NCI-H2171 (cell line): ENCODE measurements at places on chromosomes 6 and 20.

GRCh38 chr20:41072190-41072863 is 43.7 kb downstream of the TOP1 start:
- DNase-seq, result no peak

DNA sequence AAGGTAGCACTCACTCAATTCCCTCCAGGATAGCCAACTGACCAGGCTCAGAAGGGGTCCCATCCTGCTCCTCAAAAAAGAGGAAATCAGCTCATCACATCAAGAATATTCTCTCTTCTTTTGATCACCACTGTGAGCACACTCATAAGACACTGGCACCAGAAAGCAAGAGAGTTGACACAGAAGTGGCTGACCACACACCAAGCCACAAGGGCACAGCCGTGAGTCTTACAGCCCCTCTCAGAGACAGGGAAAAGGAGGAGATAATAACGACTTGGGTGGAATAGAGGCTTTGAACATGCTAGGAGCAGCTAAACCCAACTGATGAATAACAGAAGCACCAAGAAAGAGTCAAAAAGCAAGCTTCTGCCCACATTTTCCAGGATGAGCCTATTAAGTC is 249.1 kb upstream of the PREP start:
- DNase-seq, result no peak

GRCh38 chr6:25017932-25018567 is 82.3 kb upstream of the RIPOR2 start:
- no peak for DNase-seq

- DNase-seq, result no peak
These were observed 36.1 kb downstream of the NCR2 start for GRCh38 chr6:41371461-41371991.

DNA sequence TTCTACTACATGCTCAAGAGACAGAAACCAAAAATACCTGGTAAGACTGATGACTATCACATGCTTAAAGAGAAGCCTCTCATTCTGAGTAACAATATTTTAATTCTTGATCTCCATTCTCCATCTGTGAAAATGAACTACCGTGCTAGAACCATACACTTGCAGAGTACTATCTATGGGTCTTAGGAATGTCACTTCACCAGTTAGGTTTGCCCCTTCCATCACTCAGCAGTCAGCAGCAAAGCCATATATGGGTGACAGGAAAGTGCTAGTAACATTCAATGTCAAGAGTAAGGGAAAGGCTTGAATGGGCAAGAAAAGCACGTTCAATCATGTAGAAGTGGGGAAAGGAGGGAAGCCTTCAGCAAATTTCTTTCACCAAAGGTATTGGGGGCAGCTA is 2.3 kb downstream of the DNAAF9 start:
- no peak for DNase-seq

DNA sequence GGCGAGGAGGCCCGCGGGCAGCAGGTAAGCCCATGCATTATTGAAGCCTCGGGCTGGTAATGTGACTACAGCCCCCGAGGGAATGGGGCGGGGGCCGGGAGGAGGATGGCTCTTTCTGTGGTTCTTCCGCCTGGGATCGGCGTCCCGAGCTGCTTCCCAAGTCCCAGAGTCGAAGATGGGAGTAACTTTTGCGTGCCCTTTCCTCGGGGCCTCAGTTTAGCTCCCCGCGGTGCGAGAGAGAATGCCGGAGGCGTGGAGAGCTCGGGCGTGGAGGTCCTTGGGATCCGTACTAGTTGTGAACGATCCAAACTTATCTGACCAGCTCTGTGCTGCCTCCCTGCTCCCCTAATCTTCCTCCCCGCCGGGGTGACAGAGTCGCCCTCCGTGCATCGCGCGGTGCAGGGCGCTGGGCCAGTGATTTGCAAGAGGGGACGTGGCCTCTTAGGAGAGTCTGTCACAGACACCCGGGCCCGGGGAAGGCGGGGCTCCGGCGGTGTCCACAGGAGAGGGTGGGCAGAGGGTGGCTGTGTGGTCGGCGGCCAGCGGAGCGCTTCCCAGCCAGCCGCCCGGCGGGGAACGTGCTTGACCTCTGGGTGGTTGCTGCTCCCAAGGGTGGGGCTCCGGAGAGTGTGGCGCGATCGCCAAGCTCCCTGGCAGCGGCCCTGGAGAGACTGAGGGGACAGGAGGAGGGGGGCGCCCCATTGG is 815 bp downstream of the UTRN start:
- no peak for DNase-seq

DNA sequence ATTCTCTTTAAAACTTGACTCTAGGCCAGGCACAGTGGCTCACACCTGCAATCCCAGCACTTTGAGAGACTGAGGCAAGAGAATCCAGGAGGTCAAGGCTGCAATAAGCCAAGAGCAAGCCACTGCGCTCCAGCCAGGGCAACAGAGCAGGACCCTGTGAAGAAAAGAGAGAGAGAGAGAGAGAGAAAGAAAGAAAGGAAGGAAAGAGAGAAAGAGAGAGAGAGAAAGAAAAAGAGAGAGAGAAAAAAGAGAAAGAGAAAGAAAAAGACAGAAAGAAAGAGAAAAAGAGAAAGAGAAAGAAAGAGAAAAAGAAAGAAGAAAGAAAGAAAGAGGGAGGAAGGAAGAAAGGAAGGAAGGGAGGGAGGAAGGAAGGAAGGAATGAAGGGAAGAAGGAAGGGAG is 76.7 kb downstream of the RIN2 start:
- no peak for DNase-seq

GRCh38 chr20:25574411-25574810 is 10.9 kb downstream of the NINL start:
- no peak for DNase-seq

GRCh38 chr6:71395731-71396409 is 107.3 kb downstream of the OGFRL1 start:
- no peak for DNase-seq
